ENCODE measurements at places on chromosomes 3 and 15.

DNA sequence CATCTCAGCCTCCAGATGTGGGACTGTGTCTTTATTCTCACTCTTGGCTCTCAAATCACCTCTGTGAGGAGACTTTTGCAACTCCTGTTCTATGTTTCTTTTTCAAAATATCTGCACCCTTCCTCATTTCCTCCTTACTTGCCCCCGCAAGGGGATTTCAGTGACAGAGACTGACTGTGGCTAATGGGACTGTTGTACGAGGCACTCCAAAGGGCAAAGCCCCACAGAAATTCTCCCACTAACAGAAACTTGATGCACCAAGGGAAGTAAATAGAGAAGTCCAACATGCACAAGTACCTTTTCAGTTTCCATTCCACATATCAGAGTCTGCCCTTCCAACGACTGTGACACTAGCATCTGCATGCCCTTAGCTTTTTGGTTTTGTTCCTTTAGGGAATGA, 69.7 kb downstream of the LRRK1 start:
- no peak for DNase-seq

DNA sequence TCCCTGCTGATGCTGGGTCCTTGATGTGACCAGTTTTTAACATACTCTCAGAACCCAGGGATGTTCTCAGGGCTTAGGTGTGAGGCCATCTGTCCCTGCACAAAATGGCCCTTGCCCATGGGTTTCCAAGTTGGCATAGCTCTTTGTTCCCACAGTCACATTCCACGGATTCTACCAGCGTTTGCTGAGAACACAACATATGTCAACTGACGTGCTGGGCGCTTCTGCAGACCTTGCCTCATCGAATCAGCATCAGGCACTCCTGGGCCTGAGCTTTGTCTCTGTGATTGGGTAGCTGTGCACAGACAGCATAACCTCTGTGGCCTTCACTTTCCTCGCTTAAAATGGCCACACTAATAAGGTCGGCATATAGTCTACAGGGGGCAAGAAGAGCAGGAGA, 69.0 kb downstream of the MGLL start:
- DNase-seq = no peak

DNA sequence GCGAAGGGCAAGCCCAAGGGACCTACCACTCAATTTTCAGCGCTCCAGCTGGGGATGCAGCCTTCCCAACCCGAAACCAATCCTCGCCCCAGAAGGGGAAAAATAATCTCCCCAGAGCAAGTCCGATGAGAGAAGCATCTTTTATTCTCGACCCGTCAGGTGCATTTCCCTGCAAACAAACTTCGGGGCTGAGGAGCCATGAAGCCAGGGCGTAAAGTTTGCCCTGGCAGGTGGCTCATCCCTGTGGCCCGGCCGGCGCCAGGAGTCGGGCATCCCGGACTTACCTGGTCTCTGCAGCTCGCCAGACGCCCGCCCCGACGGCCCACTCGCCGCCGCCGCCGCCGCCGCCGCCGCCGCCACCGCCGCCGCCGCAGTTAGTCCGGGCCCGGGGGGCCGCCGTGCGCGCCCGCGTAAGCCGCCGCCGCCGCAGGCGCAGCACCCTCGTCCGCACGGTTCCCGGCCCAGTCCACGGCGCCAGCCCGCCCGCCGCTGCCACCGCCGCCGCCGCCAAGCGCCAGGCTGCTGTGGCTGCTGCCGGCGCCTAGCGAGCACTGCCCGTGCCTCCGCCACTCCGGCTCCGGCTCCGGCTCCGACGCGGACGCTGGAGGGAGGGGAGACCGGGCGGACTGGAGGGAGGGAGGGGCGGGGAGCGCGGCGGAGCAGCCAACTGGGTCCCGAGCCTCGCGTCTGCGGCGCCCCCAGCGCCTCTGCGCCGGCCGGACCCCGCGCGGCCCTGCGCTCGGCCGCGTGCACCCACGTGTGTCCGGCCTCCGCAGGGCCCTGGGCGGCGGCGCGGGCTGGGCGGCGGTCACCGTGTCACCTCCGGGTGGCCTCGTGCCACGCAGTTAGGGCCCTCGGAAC, at the start of gene CNTN3:
Gene CNTN3, minus strand, starts transcription at position 553 of the 861 bp plus-strand sequence. CDS start 93,547 bp downstream, outside the sequence.
- peak; percentile 33 for DNase-seq

- DNase-seq = no peak
Measured at GRCh38 chr3:124442463-124442862, 287.8 kb upstream of the UMPS start.

GRCh38 chr3:170144437-170144843, 37.1 kb downstream of the PHC3 start:
- DNase-seq = no peak
